Stimulated activated CD4-positive, alpha-beta T cell treated with anti-CD3 and anti-CD28 coated beads, Interleukin-12 subunit alpha, Interleukin-12 subunit beta, amount 100 ng/mL, for 4 hours (primary cell): ENCODE measurements at places on chromosomes 11 and 22.
A peak's percentile ranks its signal among the peaks of the same experiment; 100 is the strongest.

GRCh38 chr11:126443120-126443519 is 87.6 kb downstream of the ST3GAL4 start:
- no peak for DNase-seq

DNA sequence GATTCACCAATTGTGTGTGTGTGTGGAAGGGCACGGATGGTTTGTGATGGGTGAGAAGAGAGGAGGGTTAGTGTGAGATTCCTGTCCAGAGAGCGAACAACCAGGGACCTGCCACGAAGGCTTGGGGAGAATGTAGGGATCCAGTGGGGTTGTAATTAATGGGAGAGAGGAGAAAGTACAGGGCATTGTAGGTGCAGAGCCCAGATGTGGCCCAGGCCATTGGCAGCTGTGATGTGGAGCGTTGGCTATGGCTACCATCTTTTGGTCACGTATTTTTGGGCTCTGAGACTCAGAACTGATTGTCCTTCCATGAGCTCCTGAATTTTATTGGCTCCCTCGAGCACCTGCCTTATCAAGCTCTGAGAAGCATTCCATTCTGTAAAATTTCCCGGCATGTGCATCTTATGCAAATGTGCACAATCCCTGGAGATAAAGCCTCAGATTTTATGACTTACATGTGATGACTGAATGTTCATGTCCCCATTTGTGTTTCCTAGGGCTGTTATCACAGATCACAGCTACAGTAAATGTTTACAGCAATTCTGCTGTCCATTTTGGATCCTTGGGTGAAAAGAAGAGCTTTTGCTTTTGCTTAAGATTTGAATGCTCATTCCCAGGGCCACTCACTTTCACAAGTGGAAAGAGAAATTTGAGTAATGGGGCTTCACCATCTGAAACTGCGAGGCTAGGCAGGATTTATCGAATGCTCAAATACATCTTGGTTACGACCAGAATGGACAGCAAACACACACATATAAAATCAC is 33.1 kb downstream of the SLC5A1 start:
- no peak for DNase-seq

- no peak for DNase-seq
These were observed 18.0 kb downstream of the LSP1 start for GRCh38 chr11:1870721-1871466.

DNA sequence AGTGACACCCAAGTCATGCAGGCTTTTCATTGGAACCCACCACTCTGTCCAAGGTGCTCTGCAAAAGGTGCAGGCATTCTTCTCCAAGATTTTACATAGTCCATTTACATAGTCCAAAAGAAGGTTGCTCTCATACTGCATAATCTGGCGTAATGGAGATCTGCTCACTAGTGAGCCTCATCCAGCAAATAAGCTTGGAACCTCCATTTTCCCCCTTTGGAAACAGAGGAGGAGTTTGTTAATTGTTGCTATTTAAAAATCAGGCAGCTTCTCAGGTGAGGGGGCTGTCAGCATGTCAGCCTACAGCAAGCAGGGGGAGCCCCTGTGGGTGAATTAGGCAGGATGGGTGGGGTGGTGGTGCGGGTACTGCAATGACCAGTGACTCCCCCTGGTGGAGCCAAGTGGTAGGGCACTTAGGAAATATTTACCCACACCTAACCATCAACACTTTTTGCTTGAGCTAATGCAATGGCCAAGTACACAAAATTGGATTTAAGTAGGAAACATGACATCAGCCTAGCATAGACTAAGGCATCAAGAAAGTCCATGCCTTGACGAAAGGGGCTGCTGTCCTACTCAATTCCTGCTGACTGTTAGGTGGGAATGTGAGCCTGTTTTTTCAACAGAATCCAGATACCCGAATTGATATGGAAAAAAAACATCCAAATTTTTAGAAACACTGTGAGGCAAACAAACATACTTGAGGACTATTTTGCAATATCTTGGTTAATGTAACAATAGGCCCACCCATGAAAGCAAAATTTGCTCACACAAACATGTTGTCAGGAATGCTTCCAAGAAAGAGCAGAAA is 64.5 kb downstream of the AMBRA1 start:
- DNase-seq, result peak; percentile 67

DNA sequence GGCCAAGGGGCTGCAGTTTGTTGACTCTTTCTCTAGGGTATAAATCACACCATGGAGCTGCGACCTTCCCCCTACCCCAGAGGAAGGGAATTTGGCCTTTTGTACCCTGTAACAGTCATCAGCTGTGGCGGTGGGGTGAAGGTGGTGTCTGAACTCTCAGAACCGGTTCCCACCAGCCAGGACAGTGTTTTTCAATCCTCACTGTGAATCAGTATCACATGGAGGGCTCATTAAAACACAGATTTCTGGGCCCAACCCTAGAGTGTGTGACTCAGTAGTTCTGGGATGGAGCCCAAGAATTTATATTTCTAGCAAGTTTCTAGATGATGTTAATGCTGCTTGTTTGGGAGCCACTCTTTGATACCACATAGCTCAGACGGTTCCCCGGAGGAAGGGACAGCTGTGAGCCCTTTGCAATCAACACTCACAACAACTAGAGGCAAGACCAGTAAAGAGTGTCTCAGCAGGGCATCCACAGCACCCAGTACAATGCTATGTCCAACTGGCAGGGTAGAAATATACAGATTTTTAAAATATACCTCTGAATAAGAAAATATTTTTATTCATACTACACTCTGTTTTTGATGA is 43.9 kb upstream of the FAT3 start:
- no peak for DNase-seq

DNA sequence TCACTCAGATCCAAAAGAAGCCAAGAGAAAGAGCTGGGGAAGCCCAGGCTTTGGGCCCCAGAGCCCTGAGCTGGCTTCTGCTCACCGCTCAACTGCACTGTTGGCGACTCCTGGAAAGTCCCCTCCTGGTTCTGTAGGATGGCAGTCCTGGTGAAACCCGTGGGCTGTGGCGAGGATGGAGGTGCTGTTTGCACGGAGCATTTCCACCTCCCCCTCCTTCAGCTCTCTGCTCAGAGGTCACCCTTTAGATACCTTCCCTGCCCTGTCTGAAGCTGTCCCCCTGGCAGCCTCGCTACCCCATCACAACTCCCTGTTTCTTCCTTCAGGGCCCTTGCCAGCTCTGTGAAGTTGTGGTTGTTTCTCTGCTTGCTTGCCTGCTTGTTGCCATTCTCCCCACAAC is 97.8 kb downstream of the MYO18B start:
- DNase-seq, result no peak

DNA sequence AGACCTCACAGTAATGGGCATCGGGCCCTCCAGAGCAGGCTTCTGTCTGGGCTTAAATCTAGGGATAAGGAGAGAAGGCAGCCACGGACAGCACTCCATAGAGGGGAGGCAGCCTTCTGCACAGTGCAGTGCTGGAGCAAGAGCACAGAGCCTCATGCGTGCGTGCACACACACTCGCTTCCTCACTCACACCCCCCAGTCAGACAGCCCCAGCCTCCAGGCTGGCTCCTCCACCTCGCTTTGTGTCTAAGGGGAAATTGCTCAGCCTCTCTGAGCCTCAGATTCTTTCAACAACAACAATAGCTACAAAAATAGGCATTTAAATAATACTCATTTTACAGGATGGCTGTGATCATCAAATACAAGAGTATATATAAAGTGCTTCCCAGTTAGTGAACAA is 26.7 kb upstream of the ETS1 start:
- no peak for DNase-seq

DNA sequence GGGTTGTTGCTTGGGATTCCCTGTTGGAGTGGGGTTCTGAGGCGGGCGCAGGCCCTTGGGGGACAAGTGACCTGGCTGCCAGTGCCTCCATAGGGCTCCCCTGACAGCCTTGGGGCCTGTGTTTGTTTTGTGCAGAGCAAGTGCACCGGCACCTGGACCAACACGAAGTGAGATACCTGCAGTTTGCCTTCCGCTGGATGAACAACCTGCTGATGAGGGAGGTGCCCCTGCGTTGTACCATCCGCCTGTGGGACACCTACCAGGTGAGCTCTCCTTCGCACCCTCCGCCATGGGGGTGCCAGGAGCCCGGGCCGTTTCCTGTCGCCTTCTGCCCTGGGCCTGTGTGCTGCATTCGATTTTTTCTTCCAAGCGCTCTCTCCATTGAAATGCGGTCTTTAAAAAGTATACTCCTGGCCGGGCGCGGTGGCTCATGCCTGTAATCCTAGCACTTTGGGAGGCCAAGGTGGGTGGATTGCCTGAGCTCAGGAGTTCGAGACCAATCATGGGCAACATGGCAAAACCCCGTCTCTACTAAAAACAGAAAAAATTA is 274.6 kb downstream of the TBC1D22A start:
- no peak for DNase-seq

GRCh38 chr11:112223121-112223520 is 3.1 kb upstream of the PTS start:
- DNase-seq, result no peak

DNA sequence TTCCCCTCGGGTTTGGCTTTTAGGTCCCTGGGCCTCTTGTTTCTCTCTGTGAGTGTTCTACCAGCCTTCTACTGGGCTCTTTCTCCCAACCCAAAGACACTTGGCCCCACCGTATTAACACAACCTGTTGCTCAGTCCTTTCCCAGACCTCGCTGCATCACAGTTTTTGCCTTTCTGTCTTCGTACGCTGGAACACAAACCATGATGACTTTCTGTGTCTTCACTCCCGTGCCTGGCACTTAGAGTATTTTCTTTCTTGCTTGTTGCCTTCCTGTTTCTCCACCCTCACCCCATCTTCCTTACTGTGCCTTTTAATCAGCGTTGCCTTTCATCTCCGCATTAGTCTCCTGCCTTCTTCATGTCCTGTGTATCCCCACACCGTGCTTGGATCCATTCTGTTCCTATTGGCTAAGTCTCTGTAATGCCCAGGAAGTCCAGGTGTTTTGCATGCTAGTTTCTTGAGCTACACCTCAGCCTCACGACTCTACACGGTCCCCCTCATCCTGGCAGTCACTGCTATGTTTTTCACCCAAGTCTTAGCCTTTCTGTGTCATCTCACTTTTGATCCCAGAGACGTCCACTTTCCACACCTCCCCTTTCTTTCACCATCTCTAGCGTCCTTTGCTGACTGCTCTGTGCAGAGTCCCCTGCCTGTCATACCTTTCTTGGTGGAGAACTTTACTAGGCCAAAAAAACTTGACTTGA is 1.6 kb downstream of the MARK2 start:
- DNase-seq, result no peak

GRCh38 chr11:78669249-78669648 is 94.6 kb upstream of the NARS2 start:
- DNase-seq, result no peak

DNA sequence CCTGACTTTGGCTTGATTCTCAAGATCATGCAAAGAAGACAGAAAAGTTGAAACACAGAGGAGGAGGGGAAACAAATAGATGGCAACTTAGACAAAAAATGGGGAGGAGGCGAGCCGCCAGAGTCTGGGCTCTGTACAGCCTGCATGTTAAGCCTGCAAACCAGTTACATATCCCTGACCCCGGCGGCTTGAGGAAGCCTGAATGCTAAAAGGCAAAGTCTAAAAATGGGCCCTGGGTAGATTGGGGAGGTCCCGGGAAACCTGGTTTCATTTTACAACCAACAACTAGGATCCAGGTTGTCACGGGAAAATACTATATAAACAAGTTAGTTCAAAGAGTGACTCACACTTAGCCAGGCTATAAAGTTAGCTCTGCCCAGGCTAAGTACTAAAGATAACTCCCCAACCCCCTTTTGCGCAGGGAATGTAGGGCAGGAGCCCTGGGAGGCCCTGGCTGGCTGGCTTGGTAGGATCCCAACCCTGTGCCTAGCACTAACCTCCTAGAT is 18.8 kb upstream of the ZBTB16 start:
- DNase-seq, result no peak

DNA sequence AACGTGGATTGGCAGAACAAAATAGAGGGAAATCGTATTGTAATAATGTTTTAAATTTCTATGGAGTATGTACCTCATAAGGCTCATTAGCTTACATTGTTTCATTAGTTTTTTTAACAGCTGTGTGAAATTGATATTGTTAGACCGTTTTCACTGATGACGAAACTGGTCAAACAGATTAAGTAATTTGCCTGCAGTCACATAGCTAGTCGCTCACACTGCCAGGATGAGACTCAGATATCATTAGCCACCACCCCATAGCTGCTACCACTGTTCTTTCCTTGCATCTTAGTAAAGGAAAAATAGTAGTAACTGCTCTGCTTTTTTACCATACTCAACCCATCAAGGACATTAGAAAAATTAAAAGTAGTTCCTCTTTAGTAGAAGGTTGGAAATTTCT is 64.0 kb downstream of the DKK3 start:
- no peak for DNase-seq

- DNase-seq, result no peak
These were observed 4.0 kb downstream of the ARL14EP start for GRCh38 chr11:30326906-30327305.

GRCh38 chr22:43313244-43313889 is 29.8 kb downstream of the SCUBE1 start:
- no peak for DNase-seq

- DNase-seq, result no peak
These were observed 152.0 kb upstream of the SYN3 start for GRCh38 chr22:33209930-33210784.

DNA sequence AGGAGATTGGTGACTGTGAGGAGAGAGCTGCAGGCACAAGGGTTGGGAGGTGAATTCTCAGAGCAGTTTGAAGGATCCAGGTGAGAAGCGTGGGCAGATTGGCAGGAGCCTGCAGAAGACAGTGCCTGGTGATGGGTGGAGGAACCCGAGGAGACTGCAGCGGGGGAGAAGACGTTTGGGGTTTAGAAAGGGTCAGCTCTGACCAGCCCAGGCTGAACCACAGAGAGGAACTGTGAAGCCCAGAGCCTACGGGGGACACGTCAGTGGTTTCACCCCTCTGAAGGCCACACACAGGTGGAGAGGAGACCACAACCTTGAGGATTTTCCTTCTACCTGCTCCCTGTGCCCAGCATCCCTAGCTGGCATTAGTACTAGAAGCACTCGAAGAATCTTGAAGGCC is 154.8 kb upstream of the TBCEL start:
- no peak for DNase-seq

DNA sequence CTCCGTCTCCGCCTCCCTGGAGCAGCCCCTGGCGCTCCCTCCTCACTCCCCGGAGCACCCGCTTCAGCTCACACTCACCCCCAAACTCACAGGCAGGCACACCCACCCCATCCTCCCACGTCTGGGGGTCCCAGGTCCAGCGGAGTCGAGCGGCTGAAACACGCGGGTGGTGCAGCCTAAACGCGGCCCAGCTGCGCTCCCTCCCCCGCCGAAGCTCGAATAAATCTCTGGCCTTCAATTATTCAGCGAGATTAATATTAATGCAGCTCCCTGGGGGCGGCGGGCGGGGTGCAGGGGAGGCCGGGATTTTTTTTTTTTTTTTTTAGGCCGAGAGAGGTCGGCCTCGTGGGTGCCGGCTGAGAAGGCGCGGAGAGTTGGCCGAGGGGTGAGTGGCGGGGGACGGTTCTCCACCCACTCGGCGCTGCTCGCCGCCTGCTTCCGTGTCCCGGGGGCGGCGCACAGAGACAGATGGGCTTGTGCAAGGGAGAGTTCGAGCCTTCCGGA is 524 bp upstream of the SLC1A2 start:
- no peak for DNase-seq

DNA sequence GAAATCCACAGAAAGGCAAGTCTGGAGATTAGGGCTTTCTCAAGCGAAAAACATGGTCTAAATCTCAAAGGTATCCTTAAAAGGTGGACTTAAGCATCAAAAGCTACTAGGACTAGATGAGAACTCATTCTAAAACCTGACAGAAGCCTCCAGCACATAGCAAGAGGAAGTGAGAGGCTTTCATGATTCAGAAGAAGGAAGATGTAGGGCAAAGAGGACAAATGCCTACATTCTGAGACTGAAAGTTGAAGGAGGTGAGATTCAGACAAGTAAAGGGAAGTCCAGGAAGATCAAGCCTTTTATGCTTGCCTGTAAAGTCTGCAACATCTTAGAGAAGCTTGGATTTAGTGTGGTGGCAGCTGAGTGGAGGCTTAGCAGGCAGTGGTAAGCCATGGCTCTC is 98.9 kb downstream of the PGR start:
- DNase-seq, result no peak
